ENCODE measurements at places on chromosomes 1 and 21.

DNA sequence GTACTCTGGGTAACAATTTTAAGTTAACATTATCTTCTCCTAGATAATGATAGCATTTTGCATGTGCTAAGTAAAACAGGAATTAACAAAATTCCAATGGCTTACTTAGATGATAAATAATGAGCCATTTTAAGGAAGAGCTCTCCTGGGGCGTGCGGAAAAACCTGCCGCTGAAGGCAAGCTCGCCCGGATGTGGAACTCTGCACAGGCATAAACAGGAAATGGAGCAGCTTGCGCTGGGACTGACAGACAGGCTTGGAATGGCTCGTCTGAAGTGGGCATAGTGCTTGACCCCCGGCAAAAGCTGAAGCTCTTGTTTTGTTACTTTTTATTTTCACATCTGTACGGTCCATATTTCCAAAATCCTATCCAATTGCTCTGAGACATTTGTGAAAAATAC is 169.2 kb downstream of the ZNF281 start:
- no peak for DNase-seq

GRCh38 chr1:30809514-30810263 is 52.1 kb upstream of the LAPTM5 start:
- no peak for DNase-seq

GRCh38 chr1:50880373-50880772 is 79.7 kb downstream of the FAF1 start:
- no peak for DNase-seq

DNA sequence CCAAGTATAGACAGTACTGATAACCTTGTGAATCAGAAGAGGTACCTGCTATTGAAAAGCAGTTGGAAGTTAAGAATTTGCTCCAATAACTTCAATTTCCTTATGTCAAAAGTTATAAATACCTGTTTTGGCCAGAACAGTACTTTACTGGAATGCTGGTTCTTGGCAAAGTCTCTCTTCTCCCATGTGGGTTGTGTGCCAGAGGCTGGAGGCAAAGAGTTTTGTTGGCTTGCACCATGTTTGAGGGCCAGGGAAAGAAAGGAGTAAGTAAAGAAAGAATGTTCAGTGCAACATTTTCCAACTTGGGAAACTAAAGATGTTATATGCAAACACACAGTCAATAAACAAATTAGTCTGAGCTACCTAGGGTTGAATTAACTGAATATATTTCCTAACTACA is 67.0 kb upstream of the DYNLT5 start:
- no peak for DNase-seq

GRCh38 chr1:17615959-17616358 is 76.5 kb downstream of the ARHGEF10L start:
- no peak for DNase-seq

GRCh38 chr1:55362558-55362957 is 147.4 kb upstream of the USP24 start:
- DNase-seq = no peak

DNA sequence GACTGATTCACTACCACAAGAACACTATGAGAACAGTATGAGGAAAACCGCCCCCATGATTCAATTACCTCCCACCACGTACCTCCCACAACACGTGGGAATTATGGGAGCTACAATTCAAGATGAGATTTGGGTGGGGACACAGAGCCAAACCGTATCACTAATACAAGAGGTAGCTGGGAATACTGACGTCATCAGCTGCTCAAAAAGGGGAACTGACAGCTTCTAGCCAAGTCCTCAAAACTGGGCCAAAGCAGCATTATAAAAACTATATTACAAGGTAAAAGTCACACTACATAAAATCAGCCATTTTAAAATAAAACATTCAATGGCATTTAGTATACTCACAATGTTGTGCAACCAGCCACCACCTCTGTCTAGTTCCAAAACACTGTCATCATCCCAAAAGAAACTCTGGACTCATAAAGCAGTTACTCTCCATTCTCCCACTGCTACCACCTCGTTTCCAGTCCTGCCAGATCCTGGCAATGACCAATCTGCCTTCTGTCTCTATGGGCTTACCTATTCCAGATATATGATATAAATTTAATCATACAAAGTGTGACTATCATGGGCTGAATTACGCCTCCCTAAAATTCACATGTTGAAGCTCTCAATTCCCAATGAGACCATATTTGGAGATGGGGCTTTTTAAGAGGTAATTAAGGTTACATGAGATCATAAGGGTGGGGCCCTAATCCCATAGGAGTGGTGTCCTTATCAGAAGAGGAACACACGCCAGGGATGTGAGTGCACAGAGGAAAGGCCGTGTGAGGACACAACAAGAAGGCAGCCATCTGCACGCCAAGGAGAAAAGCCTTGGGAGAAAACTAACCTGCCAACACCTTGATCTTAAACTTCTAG is 192.1 kb downstream of the SETD4 start:
- no peak for DNase-seq

DNA sequence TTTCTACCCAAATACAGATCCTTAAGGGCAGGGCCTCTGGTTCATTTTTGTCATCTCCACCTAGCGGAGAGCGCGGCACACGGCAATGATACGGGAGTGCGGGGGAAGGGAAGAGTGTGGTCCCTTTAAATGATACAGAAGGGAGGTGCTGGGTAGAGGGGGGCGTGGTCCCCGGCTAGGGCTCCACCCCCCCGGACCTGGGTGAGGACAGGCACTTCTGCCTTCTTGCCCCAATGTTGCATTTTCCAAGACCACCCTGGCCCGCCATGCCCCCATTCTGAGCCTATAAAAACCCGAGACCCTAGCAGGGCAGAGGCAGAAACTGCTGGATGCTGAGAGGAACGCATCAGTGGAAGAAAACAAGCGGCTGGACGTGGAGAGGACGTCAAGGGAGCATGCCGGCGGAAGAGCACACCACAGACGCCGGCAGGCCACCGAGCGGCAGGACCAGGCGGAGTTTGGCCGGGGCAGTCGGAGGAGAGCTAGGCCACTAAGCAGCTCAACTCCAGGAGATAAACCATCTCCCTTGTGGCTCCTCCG is 30.0 kb downstream of the LRRC3 start:
- no peak for DNase-seq

DNA sequence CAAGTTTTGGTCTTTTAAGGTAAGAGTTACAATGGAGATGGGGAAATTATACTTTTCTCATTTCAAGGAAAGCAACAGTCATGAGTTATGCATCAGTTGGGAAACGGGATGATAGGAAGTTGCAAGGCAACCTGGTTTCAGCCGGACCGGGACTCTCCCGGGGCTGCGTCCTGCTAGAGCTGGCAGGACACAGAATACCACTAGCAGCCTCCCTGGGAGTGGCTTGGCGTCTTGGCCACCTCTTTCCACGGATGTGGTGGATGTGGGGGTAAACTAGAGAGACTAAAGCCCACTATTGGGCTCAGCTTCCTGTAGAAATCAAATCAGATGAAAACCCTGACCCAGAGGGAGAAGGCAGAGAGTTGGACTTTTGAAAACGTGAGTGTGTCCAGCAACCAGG is 71.9 kb downstream of the ADARB1 start:
- peak; percentile 62 for DNase-seq

- DNase-seq = no peak
These were observed 91.2 kb upstream of the NGF start for GRCh38 chr1:115429241-115429640.

- no peak for DNase-seq
These were observed 77.4 kb downstream of the STUM start for GRCh38 chr1:226625832-226626576.

GRCh38 chr1:35568975-35569395 is 4.1 kb upstream of the TFAP2E start:
- DNase-seq = no peak

- no peak for DNase-seq
These were observed 554 bp downstream of the EVA1C start for GRCh38 chr21:32413015-32413504.

DNA sequence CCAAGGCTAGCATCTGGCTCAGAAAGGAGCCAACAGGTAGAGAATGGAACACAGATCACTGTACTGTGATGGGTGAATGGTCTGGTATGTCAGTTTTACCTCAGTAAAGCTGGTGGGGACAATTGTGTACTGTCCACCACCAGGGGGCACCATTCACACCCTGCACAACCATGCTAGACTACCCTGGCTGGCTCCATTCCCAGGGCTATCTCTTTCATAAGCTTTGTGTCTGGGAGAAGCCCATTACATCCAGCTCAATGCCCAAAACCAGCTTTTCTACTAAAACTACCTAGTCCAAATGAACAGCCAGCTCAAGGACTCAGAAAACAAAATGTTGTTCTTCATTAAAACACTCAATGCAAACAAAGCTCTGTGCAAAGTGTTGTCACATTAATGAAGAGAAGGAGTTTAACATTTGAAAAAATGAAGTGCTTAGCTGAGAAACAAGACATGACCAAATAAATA is 62.0 kb upstream of the RASAL2 start:
- DNase-seq = no peak

DNA sequence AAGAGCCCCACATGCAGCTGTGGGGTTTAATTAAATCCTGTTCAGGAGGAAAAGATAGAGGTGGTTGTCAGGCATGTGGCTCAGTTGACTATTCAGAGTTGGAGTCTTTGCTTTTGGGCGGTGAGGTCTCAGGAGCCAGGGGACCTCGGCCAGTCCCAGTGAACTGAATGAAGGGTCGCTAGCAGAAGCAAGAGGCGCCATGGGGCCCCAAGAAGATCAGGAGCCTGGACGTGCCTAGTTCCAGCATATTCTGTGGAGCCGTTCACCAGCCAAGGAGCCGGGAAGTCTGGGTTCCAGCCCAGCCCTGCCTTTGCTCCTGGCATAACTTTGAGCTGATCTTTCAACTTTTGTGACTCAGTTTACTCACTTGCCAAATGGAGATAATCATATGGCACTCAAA is 217.7 kb upstream of the IRF2BP2 start:
- DNase-seq = no peak

DNA sequence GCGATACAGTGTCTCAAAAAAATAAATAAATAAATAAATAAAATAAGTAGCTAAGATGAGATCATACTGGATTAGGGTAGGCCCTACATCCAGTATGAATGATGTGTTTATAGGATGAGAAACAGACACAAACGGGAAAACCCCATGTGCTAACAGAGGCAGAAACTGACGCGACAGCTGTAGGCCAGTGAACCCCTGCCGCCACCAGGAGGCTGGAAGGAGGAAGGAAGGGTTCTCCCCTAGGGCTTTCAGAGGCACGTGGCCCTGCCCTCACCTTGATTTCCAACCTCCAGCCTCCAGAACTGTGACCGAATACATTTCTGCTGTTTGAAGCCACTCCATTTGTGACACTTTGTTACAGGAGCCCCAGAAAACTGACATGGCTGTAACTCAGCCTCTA is 38.5 kb downstream of the CHD5 start:
- DNase-seq = no peak

- no peak for DNase-seq
These were observed 16.6 kb downstream of the ACTN2 start for GRCh38 chr1:236702791-236703394.

- no peak for DNase-seq
These were observed 8.6 kb downstream of the NIPAL3 start for GRCh38 chr1:24424207-24424606.

DNA sequence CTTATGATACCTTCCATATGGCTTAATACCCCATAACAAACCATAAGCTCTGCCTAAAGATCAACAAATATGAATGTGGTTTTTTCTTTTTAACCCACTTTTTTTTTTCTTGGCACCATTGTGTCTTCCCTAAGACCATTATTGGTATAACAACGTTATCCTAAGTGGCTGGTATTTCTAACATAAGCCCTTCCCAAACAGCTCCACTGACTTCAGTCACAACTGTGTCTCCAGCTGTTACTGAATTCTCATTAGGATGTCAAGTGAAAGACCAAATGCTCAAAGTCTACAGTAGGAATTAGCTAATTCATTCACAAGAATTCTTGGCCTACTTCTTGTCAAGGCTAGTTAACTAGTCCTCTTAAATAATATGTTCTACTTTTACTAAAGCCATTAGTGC is 4.2 kb upstream of the RXRG start:
- DNase-seq = no peak

DNA sequence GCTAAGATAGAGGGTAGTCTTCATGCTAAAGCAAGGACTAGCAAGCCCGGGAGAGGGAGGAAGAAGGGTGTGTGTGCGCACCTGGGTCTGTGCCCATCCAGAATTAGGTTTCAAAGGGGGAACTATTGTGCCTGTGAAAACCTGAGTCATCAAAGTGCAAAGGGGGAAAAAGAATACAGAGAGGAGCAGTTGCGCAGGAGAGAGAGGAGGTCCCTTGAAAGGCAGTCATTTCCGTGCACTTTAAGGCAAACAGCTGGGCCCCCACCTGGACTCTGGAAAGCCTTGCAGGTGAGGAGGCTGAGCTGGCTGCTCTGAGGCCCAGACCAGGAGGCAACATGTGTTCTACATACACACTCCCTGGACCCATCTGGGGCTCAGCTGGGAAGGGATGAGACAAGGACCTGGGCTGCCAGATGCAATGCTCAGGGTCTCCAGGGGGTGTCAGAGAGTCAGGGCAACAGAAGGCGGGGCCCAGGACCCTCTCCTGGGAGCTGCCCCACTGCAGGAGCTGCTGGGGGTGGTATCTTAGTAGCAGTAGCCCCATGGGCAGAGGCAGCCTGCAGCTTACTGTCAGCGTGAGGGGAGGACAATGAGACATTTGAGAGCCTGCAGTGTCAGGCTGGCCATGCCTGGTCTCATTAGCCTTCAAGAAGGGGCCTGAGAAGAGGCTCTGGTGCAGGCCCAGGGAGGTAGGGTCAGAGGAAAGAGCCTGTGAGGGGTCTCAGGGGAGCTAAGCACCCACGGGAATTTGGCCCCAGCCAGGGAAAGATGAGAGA is 14.3 kb downstream of the PROK1 start:
- DNase-seq = no peak

DNA sequence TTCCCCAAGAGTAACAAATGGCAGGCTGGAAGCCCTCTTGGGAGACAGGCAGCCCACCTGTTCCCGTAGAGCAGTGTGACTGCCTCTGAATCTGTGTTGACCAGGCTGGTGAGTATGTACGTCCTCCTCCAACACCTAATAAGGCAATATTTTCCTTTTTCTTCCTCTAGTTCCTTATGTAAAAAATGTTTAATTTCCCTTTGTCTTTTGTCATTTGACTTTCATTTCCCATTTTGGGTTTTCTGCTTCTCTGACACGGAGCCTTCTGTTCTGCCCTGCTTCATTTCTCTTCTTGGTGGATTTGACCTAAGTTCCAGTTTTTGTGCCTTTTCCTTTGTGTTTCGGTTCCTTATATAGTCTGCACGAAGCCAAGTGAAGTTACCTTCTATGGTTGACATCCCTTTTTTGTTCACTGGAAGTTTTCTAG is 65.8 kb upstream of the ATF3 start:
- no peak for DNase-seq

DNA sequence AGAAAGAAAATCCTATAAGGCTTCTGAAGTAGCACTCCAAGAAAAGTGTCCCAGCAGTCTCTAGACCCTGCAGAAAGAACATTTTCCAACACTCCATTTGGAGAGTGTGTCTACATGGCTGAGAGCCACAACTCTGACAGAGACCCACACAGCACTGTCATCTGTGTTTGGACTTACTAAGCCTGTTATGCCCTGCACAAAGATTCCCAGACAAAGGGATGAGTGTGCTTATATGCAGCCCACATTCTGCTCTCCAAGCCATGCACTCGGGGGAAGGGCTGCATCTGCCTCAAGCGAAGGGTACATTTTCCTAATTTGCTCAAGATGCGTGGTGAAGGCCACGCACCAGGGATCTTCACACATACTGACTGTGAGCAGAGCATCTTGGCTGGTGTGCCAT is 24.4 kb upstream of the SLAMF6 start:
- no peak for DNase-seq
